Activated CD4-positive, alpha-beta T cell treated with anti-CD3 and anti-CD28 coated beads, Interleukin-2, amount 10 ng/mL, durations not matched to agents 7 days and 5 days (primary cell): ENCODE measurements at places on chromosomes 1 and 21. TPM values are rescaled to one million over a fixed set of nuclear protein-coding genes. Genes with fewer than 3 reads are reported as not detected.

Gene MFAP2
- total RNA-seq = not detected

GRCh38 chr1:114458237-114458777, 52.7 kb downstream of the TRIM33 start:
- no peaks in the 10 kb centered on the region for H3K27me3 ChIP-seq
- peaks cover 14% of the 10 kb centered on the region for H3K4me1 ChIP-seq
- peak overlapping the region; percentile 65 for H3K27ac ChIP-seq
- peaks cover 74% of the 10 kb centered on the region for H3K36me3 ChIP-seq
- no peak overlapping the region for H3K4me3 ChIP-seq

GRCh38 chr1:202268032-202268431, 73.7 kb downstream of the UBE2T start:
- no peak for DNase-seq
- H3K27me3 ChIP-seq = peaks cover 39% of the 10 kb centered on the region
- H3K27ac ChIP-seq = no peak overlapping the region

Gene FNDC5
- total RNA-seq = not detected

GRCh38 chr1:25443030-25443699, 12.5 kb downstream of the MACO1 start:
- peaks cover 24% of the 10 kb centered on the region for H3K36me3 ChIP-seq
- no peak for DNase-seq
- no peak overlapping the region for H3K4me3 ChIP-seq
- H3K27me3 ChIP-seq = no peaks in the 10 kb centered on the region
- no peak overlapping the region for H3K27ac ChIP-seq

Gene TAS1R3
- total RNA-seq = 3.1 TPM

Gene PAPPA2
- total RNA-seq = 0.25 TPM

DNA sequence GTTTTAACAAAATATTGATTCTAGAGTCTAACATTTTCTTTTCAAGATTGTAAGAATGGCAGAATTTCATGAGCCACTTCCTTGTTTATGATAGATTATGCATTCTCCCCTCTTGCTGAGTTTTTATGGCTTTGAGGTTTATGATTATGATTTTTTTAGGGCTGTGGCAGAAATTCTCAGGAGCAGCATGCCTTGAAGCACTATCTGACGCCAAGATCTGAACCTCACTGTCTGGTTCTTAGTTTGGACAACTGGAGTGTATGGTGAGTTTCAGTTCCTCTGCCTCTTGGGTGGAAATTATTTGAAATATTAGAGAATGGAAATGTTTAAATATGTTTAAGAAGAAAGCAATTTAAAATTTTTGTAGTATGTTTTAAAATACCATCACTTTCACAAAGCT, 10.2 kb downstream of the USP16 start:
- H3K36me3 ChIP-seq = peaks cover 58% of the 10 kb centered on the region
- no peak overlapping the region for H3K27ac ChIP-seq
- no peak overlapping the region for H3K4me3 ChIP-seq
- peaks cover 10% of the 10 kb centered on the region for H3K4me1 ChIP-seq

Gene SGIP1
- total RNA-seq = not detected

- no peak overlapping the region for H3K27ac ChIP-seq
- DNase-seq = no peak
- no peak overlapping the region for H3K4me3 ChIP-seq
- peaks cover 9% of the 10 kb centered on the region for H3K27me3 ChIP-seq
- H3K36me3 ChIP-seq = peaks cover under 1% of the 10 kb centered on the region
- no peaks in the 10 kb centered on the region for H3K4me1 ChIP-seq
These were observed 69.6 kb downstream of the GBP6 start for GRCh38 chr1:89433421-89433820.

- no peak for DNase-seq
- no peaks in the 10 kb centered on the region for H3K27me3 ChIP-seq
- no peak overlapping the region for H3K27ac ChIP-seq
- H3K4me1 ChIP-seq = peaks cover 9% of the 10 kb centered on the region
These were observed 2.8 kb downstream of the LINGO4 start for GRCh38 chr1:151802372-151802771.

Gene APCS
- not detected for total RNA-seq
